Chondrocyte (in vitro differentiated cells): ENCODE measurements at places on chromosomes 7 and 10. TPM values are rescaled to one million over a fixed set of nuclear protein-coding genes. Genes with fewer than 3 reads are reported as not detected.

DNA sequence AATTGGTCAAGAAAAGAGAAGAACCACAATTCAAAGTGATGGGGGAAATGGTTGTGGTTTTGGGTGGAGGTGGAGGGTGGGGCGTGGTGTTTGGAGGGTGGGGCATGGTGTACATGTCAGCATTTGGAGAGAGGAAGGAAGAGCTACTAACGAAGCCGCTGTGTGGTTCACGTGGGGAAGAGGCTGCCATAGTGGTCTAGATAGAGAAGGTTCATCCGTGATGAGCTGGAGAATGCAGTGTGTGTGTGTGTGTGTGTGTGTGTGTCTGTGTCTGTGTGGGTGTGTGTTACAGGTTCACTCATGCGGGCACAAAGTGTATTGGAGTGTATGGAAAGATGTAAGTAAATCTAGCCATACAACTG, 6.1 kb upstream of the VCL start:
- H3K27me3 ChIP-seq: no peaks in the 10 kb centered on the region
- H3K4me1 ChIP-seq: peaks cover 20% of the 10 kb centered on the region
- H3K4me3 ChIP-seq: no peak overlapping the region
- H3K36me3 ChIP-seq: no peaks in the 10 kb centered on the region

CDC14C gene
- not detected in 3 replicates for total RNA-seq

YAE1 gene
- 14.9 to 24.3 TPM (median 15.2 TPM) in 3 replicates for total RNA-seq

DNA sequence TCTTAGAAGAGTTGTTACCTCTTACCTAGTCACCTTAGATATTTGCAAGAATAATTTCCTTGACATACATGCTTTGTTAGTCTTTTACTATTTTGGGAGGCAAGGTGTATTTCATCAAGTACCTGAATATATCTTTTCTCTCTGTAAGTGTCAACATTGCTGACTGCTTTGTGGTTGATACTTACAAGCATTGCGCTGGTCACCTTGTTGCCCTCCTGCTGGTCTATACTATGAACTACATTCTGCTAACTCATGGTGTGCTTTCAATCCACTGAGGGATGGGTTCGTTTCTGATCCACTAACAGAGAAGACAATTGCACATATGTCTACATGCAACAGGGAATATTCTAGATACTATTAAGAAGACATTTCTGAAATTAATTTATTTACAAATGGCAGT, 837.8 kb upstream of the COBL start:
- H3K27ac ChIP-seq: no peak overlapping the region
- H3K4me1 ChIP-seq: no peaks in the 10 kb centered on the region
- H3K27me3 ChIP-seq: no peaks in the 10 kb centered on the region
- H3K4me3 ChIP-seq: no peak overlapping the region
- no peaks in the 10 kb centered on the region for H3K36me3 ChIP-seq

NME8 gene
- total RNA-seq: not detected in 3 replicates
